ENCODE measurements at places on chromosomes 16 and 17.

DNA sequence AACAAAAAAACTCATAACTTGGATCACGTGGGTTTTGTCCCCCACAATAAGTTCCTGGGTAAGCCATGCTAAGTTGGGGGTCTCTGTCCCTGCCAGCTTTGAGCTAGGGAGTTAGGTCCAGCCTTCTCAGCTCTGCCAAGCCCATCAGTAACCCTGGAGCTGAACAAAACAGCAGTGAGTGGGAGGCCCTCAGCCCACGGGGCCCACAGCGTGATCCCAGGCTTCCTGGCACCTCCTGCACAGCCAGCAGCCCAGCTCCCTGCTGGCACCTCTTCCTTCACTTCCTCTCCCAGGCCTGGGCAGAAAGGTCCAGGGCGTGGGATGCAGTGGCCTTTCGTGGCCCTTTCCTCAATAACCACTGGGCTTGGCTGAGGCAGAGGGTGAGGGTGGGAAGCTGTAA, 35.5 kb upstream of the CDC42EP4 start:
- no peak for DNase-seq

DNA sequence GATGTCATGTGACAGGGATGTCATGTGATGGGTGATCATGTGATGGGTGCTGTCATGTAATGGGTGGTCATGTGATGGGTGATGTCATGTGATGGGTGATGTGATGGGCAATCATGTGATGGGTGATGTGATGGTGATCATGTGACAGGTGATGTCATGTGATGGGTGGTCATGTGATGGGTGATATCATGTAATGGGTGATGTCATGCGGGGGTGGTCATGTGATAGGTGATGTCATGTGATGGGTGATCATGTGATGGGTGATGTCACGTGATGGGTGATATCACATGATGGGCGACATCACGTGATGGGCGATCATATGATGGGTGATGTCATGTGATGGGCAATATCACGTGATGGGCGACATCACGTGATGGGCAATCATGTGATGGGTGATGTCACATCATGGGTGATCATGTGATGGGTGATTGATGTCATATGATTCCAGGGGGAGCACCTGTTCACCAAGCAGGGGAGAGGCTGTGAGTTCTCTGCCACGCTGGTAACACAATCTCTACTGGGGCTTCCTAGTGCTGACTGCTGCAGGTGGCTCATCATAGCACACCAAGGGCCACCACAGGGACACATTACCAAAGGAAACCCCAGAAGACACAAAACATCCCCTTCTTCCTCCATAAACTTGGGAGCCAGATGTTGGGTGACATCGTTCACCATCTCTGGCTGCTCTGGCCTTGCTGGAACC, 16.5 kb downstream of the CD300LB start:
- DNase-seq, result no peak

GRCh38 chr16:84199861-84200260, 8.9 kb downstream of the ADAD2 start:
- no peak for DNase-seq

DNA sequence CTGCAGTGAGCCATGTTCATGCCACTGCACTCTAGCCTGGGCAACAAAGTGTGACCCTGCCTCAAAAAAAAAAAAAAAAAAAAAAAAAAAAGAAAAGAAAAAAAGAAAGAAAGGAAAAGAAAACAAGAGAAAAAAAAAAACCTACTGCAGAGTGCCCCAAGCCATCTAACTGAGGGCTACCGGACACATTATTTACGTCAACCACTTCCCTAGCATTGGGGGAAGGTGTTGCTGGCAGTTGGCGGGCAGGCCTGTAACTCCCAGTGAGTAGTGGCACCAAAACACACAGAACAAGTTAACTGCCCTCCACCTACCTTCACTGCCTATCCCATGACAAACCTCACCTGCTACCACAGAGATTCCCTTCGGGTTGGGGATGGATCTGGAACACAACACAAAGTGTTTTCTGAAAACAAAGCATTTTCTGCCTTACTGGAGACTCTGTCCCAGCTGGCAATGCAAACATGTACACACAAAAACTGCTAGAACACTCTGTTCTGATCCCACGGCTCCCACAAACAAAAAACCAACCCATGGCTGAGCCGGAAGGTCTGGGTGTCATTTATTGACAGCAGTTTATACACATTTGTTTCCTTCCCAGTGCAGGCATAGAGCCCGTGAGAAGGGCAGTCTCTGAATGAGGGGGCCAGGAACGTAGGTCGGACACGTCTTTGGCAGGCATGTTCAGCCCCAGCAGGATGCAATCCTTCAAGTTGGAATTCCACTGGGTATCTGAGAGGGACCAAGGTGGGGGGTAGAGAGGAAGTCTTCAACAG, 11.0 kb downstream of the PHB1 start:
- no peak for DNase-seq

- DNase-seq, result no peak
Observed at GRCh38 chr17:28379814-28380801, 8.6 kb downstream of the SARM1 start.

DNA sequence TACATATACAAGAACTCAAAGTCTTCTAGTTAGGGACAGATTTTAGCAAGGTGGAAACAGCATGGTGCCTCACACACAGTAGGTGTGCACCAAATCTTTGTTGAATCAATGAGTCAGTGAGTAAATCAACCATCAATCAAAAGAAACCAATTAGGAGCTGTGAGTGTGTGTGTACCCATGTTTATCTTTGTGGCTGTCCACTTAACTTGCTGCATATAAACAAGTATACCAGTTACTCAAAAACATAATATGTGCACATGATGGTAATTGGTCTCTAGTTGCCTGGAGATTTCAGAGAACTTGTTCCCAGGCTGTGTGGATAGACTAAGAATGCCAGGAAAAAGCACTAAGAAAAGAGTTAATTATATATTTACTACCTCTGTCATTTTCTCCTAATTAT, 272.2 kb upstream of the CCL2 start:
- DNase-seq, result no peak

GRCh38 chr17:299546-299945, 53.1 kb downstream of the RPH3AL start:
- no peak for DNase-seq

DNA sequence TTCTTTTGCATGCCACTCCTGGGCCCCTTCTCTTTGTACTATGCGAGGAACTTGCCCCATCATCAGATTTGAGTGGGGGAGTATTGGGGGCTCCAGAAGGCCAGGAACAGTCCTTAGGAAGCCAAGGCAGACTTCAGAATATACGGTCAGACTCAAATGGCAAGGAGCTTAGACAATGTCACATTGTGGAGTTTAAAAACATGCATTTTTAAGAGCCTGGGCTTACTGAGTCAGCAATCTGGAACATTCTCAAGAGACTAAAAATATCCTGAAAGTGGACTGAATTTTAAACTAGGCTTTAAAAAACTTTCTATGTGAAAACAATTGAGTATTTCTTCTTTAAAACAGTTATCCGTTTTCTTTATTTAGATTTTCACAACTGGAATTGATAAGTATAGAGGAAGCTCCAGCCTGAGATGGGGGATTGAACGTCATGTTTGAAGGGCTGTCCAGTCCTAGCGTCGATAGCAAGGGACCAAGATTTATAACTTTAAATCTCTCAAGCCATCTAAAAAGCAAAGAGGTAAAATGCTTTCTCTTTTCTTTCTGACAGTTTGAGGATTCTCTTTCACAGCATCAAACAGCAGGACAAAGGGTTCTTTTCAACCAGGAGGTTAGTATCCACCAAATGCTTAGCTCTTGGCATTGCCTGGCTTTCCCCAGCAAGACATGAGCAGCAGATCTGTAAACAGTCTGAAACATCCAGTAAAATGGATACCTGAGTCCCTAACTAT, 45.8 kb upstream of the CDRT4 start:
- DNase-seq, result no peak

- no peak for DNase-seq
Observed at GRCh38 chr17:33664116-33664840, 371.2 kb upstream of the ASIC2 start.

DNA sequence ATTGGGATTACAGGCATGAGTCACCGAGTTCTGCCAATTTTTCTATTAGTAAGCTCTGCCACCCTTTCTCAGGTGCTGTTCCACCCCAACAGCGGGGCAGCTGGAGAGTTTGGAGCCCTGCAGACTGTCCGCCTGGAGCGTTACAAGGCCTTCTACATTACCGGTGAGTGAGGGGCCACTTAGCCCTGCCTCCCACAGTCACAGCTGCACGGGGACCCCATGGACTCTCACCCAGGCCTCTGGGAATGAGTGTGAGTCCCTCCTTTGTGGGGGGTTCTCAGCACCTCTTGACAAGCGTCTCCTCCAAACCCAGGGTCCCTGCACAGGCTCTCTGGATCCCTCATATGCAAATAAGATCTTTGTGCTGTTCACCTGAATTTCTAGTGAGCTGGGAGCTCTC, 56.0 kb downstream of the WIPI1 start:
- no peak for DNase-seq

DNA sequence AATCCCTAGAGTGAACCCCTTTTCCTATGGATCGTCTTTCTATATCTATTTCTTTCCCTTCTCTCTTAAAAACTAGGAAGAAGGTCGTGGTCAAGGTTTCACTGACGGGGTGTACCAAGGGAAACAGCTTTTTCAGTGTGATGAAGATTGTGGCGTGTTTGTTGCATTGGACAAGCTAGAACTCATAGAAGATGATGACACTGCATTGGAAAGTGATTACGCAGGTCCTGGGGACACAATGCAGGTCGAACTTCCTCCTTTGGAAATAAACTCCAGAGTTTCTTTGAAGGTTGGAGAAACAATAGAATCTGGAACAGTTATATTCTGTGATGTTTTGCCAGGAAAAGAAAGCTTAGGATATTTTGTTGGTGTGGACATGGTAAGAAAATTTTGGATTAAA, 9.6 kb downstream of the CYLD start:
- no peak for DNase-seq

DNA sequence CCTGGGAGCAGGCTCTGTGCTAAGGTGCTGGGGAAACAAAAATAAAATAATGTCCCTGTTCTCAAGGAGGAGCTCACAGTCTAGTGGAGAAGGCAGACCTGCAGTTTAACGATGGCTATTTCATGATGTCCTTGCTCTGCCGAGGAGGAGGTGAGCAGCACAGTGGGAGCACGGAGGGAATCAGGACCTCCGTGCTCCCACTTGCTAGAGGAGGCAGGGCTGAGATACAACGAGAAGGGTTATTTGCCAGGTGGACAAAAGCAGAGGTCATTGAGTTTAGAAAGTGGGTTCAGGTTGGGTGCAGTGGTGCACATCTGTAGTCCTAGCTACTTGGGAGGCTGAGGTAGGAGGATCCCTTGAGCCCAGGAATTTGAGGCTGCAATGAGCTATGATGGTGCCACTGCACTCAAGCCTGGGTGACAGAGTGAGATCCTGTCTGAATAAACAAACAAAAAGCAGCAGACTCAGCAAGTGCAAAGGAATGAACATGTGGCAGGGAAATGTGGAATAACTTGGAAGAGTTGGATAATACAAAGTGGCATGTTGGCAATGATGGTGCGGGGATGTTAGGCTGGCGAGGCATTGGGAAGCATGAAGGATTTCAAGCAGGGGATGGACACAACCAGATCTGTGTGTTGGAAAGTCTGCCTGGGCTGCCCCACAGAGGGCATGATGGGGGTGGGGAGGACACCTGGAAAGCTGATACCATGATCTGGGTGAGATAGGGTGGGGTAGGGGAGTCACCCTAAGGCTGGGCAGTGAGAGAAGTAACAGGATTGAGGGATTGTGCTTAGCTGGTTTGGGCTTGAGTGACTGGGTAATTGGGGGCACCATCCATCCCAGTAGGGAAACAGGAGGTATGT, 12.8 kb upstream of the TNS4 start:
- DNase-seq, result no peak

DNA sequence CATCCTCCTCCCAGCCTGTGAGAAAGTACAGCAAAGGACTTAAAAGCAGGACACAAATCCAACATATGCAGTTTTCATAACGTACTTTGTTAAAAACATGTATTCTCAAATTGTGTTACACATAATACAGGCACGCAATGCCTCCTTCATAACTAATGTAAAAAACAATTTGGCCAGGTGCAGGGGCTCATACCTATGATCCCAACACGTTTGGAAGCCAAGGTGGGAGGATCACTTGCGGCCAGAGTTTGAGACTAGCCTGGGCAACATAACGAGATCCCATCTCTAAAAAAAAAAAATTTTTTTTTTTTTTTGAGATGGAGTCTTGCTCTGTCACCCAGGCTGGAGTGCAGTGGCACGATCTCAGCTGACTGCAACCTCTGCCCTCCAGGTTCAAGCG, 20.4 kb downstream of the TEX2 start:
- no peak for DNase-seq

DNA sequence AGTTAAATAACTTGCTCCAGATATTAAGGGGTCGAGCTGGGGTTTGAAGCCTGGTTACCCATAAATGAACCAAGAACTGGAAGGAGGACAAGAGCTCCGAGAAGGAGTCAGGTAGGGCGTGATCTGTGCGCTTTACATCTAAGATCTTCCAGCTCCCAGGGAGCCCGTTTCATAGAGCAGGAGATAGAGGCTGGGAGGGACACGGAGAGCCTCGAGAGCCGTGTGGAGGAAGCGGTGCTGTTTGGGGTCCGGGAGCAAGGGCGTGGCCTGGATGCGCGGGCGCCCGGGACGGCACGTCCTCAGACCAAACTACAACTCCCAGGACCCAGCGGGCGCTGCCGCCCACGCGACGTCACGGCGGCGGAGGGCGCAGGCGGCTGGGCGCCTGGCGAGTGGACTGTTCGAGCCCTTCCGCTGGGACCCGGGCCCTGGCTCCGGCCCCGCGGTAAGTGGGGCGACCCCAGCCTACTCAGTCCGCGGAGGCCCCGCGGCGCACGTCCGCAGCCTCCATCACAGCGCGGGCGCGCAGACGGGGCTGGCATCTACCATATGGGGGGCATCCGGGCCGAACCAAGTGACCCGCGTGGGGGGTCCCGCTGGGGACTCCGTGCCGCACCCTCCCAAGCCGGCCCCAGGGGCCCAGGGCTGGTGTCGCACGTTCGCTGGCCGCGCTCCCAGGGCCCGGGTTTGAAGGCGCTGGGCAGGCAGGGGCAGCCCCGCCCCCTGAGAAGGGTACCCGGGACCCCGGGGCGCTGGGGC, at the start of gene BCKDK:
TSS of gene BCKDK (plus strand) at position 352 of the 759 bp plus-strand sequence. CDS start 838 bp downstream, outside the sequence.
- DNase-seq, result no peak

DNA sequence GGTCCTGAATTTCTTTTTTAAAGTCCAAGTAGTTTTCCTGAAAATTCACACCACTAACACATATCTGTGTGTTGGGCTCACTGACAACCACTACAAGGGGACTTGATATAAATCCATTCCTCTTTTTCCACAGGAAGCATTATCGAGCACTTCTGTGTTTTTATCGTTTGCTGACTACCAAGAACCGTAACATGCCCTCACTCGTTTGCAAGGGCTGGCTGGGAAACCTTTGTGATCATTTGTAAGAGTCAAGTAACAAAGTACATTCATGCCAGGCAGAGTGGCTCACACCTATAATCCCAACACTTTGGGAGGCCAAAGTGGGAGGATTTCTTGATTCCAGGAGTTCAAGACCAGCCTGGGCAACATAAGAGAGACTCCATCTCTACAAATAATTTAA, 62.1 kb downstream of the ZZEF1 start:
- DNase-seq, result no peak

DNA sequence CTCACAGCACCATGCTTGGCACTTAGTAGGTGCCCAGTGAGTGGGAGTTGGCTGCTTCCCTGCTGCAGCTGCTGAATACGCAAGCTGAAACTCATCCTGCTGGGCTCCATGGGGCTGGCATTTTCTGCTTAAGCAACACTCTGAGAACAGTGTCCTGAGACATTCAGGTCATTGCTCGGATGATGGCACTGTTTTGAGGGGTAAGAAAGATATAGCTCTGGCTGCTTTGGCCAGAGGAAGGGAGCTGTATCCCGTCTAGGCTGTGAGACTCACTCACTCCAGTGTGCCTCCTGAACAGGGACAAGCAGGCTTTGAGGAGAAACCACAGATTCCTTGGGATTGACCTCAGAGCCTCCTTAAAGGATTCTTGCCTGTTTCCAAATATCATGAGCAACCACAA, 120.5 kb downstream of the CLEC16A start:
- no peak for DNase-seq

Measured in NCI-H2029 treated with DMSO at 0.1 percent for 48 hours (cell line).